Stimulated activated CD8-positive, alpha-beta memory T cell treated with anti-CD3 and anti-CD28 coated beads, Interleukin-2, amount 100 ng/mL, for 1 hour (primary cell): ENCODE measurements at places on chromosomes 11 and 22.

- no peak for DNase-seq
These were observed 90.8 kb downstream of the TECTA start for GRCh38 chr11:121191818-121192217.

DNA sequence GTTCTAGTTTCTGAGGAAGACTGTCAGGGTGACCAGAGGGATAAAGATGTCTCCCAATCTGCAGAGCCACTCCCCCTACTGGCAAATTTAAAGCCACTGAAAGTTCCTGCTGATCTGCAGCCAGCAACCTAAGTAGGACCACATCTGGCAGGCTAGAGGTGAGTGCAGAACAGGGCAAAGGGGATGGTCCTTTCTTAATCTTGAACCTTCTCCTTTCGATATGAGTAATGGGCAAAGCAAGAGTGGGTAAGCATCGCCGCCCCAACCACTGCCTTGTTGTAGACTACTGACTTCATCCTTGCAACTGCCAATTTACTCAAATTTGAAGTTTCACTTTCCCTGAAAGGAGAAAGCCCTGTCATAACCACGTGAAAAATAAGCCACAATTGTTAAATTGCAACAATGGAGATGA lies 30.7 kb downstream of the SCUBE2 start:
- no peak for DNase-seq

DNA sequence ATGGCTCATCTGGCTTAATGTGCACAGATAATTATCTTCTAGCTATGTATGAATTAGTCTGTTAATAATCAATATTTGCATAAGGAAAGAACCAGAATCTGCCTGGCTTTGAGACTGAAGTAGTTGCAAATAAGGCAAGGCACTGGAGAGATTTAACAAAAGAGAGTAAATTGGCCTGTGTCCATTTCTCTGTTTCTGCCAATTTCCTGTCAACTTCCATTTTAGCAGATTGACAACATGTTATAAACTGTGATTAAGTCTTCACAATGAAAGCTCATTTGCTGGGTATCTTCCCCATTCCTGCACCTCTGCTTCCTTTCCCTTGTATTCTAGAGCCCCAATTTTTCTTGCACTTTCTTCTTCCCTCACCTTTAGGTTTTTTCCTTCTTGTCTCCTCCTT lies 5.3 kb upstream of the TMEM123 start:
- DNase-seq = no peak

- no peak for DNase-seq
These were observed 108.4 kb upstream of the SLC22A12 start for GRCh38 chr11:64482588-64482987.

DNA sequence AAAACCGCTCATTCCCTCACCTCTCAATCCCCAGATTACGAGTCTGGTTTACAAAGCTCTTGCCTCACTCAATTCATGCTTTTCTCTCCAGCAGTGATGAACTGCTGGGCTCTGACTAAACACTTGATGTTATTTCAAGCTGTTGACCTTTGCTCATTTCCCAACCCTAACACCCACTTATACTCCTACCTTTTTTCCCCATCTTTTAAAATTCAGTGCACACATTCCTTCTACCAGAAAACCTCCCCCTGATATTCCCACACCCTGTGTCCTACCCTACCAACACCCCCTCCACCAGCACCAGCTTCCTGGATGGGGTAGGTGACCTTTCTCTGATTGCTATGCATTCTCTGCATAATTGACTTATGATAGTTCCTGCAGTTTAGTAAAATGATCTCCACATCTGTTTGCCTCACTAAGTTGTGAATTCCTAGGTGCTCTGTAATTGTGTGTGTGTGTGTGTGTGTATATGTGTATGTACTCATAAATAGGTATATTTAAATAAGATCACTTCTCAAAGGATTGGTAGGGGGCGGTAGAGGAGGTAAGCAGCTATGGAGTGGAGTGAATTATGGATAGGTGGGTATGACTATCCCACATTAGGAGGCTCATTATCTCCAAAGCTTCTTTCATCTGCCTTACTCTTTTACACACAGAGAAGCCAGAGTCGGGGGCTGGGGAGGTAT lies 842 bp downstream of the HEPACAM start:
- DNase-seq = no peak

- DNase-seq = no peak
These were observed 21.5 kb downstream of the OR56B4 start for GRCh38 chr11:6129011-6129410.
